Skin of body (tissue), 3 donors: ENCODE measurements at places on chromosomes 11 and 22. TPM values are rescaled to one million over a fixed set of nuclear protein-coding genes. Genes with fewer than 3 reads are reported as not detected.

Gene HEPACAM
- 3.6 TPM for total RNA-seq

Gene MFNG
- 2.4 TPM for total RNA-seq

Gene GVQW3
- total RNA-seq: 5.2 TPM

Gene TIGD3
- 0.20 TPM for total RNA-seq

- DNase-seq: no peak
These were observed 17.3 kb downstream of the PACSIN2 start for GRCh38 chr22:42997582-42998090.

DNA sequence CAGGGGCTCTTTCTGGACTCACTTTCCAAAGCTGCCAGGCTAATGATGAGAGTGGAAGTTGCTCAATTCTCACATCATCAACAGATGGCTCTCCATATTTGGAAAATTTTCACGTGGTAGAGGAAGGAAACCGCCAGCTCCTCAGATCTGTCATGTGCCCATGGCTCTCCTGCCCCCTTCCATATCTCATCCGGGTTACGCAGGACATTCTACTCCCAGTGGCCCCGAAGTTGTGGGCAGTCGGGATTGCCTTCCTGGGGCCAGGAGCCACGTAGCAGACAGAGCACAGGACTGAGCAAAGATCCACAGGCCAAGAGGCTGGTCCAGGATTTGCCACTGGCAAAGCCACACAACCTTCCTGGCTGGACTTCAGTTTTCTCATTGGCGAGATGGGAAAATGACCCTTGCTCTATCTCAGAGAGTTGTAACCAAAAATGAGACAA is 38.8 kb downstream of the RPUSD4 start:
- DNase-seq: peak; percentile 94
